CD4-positive, CD25-positive, alpha-beta regulatory T cell (primary cell): ENCODE measurements at places on chromosomes 1 and 21.

DNA sequence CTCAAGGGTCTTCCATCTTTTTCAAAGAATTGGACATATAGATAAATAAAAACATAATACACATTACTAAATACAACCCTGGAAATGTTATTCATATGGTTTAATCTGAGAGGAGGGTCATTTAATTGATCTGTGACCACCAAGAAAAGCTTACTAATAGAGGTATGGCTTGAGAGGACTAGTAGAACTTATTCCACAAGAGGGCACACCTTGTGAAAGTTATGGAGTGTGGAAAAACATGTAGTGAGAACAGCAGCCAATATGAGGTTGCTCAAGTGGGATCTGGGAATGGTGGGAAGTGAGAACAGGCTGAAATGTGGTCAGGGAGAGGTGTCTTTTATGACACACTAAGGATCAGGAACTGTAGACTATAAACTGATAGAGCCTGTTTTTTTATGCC is 973.5 kb upstream of the B3GALT2 start:
- DNase-seq = no peak

DNA sequence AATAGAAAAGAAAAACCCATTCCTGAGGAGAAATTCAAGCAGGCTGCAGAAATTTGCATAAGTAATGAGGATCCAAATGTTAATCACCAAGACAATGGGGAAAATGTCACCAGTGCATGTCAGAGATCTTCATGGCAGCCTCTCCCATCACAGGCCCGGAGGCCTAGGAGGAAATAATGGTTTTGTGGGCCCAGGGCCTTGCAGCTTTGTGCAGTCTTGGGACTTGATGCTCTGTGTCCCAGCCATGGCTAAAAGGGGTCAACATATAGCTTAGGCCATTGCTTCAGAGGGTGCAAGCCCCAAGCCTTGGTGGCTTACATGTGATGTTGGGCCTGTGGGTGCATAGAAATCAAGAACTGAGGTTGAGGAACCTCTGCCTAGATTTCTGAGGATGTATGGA is 22.7 kb downstream of the RAB3GAP2 start:
- no peak for DNase-seq

- no peak for DNase-seq
Measured at GRCh38 chr1:91374086-91374485, 30.6 kb downstream of the HFM1 start.

GRCh38 chr1:66003690-66004089 is 211.0 kb downstream of the PDE4B start:
- DNase-seq = no peak

DNA sequence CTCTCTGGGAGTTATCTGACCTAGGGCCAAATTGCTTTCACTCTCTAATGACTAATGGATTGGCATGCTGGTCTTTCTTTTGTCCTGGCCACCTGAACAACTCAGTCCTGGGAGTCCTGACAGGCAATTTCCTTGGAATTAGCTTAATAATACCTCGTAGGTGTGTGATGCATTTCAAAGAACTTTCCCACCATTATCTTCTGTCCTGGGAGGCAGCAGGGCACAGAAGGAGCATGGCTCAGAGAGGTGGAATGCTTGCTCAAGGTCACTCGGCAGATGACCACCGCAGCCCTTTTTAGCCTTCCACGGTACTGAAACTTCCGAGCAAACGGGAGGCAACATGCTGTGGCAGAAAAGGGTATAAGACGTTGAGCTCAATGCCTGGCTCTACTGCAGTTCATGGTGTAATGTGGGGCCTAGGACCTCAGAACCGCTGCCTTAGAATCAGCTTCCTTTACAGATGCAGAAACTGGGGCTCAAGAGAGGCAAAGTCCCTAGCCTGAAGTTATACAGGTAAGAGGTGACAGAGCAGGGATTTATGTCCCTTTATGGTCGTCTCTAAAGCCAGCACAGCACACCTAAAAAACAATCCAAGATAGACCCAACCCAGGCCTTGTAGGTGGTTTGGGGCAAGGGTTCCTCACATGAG is 3.2 kb downstream of the ID3 start:
- peak; percentile 34 for DNase-seq

DNA sequence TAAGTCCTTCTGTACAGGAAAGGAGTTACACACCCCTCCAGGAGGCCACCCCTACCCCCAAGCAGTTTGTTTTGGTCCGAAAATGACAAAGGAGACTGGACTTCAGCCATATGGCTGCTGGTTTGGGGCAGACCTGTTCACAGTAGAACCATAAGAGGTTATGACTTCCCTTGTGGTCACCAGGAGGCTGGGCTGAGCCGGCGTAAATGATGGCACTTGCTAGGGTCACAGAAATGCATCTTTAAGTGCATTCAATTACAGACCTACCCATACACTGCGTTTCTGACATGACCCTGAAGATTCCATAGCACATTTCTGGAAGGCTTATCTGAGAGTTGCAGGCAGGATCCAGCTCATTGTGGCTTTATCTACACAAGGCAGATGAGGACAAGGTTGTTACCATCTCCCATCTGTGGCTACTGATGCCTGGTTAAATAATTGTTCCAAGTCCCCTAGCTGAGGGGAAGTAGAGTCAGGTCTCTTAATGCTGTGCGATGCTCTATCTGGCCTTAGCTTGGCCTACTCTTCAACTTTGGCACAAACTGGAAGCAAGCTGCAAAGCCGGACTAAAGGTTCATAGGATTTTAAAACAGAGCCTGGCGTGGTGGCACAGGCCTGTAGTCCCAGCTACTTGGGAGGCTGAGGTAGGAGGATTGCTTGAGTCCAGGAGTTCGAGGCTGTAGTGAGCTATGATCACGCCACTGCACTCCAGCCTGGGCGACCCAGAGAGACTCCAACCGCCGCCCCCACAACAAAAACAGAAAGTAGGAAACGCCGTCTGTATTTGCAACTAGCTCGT is 1.7 kb upstream of the TRIM67 start:
- no peak for DNase-seq

DNA sequence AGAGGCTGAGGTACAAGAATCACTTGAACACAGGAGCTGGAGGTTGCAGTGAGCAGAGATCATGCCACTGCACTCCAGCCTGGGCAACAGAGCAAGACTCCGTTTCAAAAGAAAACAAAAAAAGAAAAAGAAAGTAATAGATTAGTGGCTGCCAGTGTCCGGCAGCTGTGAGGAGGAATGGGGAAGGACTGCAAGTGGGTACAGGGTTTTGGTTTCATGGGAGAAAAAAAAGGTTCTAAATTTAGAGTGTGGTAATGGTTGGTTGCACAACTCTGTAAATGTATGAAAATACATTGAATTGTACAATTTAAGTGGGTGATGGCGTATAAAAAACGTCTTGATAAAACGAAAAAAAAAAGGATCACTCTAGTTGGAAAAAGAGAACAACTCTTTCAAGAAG is 6.7 kb downstream of the TAF1A start:
- no peak for DNase-seq

DNA sequence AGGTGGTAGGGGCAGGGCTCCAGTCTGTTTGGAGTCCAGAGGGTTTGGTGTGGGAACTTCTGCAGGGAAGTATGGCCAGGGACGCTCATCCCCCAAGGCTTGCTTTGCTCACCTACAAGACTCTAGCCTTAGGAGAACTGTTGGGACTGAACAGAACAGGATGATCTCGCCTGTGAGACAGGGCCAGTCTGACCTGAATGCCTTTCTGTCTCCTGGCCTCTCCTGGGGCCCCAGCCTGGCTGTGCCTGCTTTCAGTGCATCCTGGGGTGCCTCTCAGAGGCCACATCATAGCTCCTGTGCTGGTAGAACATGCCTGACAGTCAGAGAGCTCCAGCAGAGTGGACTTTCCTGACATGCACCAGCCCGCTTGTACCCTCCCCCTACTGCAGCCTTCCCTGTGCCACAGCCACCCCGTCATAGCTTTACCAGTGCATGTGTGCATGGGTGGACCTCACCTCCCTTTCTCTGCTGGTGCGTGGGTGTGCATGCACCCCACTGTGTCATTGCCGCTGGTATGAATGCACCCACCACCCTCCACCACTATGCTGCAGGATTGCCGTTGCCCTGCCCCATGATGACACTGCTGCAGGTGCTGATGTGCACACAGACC is 165.8 kb downstream of the GIPC2 start:
- no peak for DNase-seq

- DNase-seq = peak; percentile 59
Measured at GRCh38 chr1:67166196-67166595, at the start of gene IL23R. TSS of gene IL23R (plus strand) at chr1:67166454. CDS start at chr1:67168121, 1,667 bp downstream.

DNA sequence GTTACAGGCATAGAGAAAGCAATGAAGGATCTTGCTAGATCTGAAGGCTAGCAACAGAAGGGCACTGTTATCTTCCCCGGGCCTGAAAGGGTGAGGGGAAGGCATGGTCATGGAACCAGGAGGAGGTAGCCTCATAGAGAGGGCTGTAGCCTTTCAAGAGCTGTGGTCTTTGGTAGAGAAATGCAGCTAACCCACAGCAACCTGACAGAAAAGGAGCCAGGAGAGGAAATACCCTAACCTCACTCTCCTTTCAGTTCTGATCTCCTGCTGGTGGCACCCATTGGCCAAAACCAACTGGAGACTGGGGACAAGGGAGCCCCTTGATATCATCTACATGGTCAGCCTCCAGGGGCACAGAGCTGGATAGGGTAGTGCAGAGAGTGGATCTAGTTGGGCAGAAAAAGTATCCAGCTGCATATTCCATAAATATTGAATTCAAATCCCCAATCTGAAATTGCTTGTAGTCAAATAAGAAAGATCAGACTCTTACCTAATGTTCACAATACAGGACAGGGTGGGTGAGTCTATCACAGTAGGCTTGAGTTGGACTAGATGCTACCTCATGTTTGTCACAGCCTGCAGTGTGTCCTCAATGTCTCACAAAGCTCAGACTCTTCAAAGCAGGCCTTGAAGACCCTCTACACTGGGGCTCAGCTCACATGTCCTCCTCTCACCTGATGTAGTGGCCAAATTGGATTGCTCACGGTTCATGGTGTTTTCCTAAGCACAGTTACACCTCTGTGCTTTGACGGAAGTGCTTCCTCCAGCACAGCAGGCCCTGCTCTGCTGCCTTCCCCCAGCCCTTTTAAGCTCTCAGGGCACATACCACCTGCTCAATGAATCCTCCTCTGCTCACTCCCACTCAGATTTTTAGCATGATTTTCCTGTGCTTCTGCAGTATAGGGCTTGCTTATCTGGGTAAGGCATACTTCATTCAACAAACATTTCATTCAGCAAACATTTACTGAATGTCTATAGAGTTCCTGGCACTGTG is 74.1 kb upstream of the JUN start:
- DNase-seq = peak; percentile 37

GRCh38 chr1:169692756-169693460 is 18.5 kb downstream of the SELL start:
- DNase-seq = peak; percentile 29

DNA sequence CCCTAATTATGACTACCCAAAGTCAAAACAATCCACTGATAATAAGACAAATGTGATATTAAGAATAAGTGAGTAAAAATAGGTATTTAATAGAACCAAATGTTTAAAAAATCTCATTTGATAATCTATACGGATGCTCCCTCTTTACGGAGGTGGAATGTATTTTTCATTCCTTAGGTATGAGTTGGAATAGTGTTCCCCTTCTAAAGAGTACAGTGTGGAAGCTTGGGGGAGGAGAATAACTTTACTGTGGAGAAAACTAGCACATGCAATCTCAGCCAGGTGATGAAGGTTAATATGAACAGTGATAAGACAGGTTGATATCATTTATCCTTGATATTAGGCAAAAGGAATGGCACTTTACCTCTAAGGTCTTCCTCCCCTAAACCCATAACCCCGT is 74.6 kb downstream of the GPR88 start:
- DNase-seq = no peak
